ENCODE measurements at places on chromosomes 12 and 14.

- H3K36me3 ChIP-seq: no peaks in the 10 kb centered on the region
- H3K4me1 ChIP-seq: peaks cover 5% of the 10 kb centered on the region
- no peaks in the 10 kb centered on the region for H3K27me3 ChIP-seq
- no peak for DNase-seq
- H3K4me3 ChIP-seq: no peak overlapping the region
These were observed 92.8 kb downstream of the SCN8A start for GRCh38 chr12:51683763-51684357.

DNA sequence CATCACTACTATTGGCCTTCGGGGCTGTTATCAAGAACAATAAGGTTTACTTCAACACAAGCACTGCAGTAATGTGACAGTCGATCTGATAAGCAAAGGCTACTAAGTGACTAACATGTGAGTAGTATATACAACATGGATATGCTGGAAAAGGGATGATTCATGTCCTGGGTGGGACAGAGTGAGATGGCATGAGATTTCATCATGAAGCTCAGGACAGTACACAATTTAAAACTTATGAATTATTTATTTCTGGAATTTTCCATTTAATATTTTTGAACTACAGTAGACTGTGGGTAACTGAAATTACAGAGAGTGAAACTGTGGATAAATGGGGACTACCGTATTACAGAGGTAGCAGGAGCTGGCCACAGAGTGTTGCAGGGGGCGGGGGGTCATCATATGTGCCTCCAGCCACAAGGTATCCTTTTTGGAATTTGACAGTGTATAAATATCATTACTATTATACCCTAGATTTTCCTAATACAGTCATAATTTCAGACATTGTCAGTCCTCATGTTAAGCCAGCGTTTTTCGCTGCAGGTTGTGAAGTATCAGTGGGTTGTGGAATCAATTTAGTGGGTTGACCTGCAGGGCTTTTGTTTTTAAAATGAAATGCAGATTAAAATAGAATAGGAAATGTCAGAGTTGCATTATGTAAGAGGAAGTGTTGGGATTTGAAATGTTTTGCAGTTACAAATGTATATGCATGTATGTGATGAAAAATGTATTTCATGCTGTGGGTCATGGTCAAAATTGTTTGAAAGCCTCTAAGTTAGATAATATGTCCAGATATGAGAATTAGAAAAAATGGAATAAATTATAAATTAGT is 148.0 kb upstream of the NUDT4 start:
- H3K4me3 ChIP-seq: no peak overlapping the region
- no peak overlapping the region for H3K27ac ChIP-seq
- no peak for DNase-seq
- no peaks in the 10 kb centered on the region for H3K27me3 ChIP-seq
- H3K4me1 ChIP-seq: peaks cover under 1% of the 10 kb centered on the region
- H3K36me3 ChIP-seq: peaks cover under 1% of the 10 kb centered on the region

DNA sequence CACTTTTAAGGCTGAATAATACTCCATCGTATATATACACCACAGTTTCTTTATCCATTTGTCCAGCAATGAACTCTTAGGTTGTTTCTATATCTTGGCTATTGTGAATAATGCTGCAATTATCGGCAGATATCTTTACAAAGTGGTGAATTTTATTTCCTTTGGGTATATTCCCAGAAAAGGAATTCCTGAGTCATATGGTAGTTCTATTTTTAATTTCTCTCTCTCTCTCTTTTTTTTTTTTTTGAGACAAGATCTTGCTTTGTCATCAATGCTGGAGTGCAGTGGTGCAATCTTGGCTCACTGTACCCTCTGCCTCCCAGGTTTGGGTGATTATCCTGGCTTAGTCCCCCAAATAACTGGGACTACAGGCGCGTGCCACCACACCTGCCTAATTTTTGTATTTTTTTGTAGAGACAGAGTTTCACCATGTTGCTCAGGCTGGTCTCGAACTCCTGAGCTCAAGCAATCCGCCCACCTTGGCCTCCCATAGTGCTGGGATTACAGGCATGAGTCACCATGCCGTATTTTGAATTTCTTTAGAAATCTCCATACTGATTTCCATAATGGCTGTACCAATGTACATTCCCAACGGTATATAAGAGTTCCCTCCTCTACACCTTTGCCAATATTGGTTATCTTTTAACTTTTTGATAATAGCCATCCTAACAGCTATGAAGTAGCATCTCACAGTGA is 98.4 kb downstream of the EFCAB11 start:
- H3K27ac ChIP-seq: no peak overlapping the region
- H3K27me3 ChIP-seq: no peaks in the 10 kb centered on the region
- DNase-seq: no peak
- no peak overlapping the region for H3K4me3 ChIP-seq

- H3K27ac ChIP-seq: no peak overlapping the region
- no peak overlapping the region for H3K4me3 ChIP-seq
- H3K36me3 ChIP-seq: no peaks in the 10 kb centered on the region
- no peaks in the 10 kb centered on the region for H3K4me1 ChIP-seq
These were observed 33.1 kb downstream of the KCNH5 start for GRCh38 chr14:63012171-63012570.

DNA sequence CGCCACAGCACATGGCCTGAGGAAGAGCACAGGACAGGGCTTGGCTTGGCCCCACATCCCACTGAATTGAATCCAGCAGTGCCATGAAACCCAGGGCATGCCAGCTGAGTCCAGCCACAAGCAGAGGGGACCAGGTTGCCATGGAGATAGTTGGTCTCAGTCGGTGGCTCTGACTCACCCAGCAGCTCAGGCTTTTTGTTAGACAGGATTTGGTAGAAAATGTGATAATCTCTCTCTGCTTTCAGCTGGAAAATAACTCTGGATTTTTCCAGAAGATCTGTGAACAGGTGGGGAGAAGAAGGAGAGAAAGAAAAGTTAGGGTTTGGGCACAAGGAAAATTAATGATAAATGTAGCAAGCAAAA is 4.8 kb downstream of the MYH7 start:
- H3K4me3 ChIP-seq: no peak overlapping the region
- H3K4me1 ChIP-seq: peaks cover 7% of the 10 kb centered on the region
- no peaks in the 10 kb centered on the region for H3K36me3 ChIP-seq
- no peak for DNase-seq
- H3K27me3 ChIP-seq: peaks cover 38% of the 10 kb centered on the region

GRCh38 chr12:132170094-132170636 is 25.9 kb downstream of the NOC4L start:
- H3K4me3 ChIP-seq: no peak overlapping the region
- H3K4me1 ChIP-seq: peaks cover 10% of the 10 kb centered on the region
- peaks cover 19% of the 10 kb centered on the region for H3K27me3 ChIP-seq
- no peak overlapping the region for H3K27ac ChIP-seq

DNA sequence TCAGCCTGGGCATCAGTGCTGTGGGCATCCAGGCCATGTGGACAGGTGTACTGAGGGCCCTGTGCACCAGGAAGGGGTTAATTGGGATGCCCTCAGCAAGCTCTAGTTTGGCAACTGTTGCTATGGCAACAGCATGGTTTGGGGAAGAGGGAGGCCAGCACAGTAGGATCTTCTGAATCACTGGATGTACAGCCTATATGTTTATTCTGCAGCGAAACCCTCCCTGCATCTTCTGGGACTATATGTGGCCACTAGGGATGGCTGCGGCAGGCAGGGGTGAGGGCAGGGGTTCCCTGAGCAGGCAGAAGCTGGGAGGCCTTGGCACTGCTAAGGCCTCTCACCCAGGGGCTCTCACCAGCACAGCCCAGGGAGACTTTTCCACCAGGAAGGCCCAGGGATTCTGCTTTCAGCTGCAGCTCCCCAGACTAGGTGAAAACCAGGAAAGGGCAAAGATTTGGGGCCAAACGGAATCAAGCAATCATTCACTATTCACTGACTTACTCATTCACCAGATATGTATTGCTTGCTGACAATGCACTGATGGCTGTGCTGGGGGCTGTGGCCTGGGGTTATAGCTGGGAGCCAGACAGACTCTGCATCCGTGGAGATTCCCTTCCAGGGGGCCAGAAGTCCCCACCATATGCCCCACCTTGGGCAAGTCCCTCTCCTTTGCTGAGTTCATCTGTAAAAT is 42.8 kb downstream of the IRF2BPL start:
- H3K4me3 ChIP-seq: no peak overlapping the region
- no peak for DNase-seq
- H3K27me3 ChIP-seq: no peaks in the 10 kb centered on the region
- no peak overlapping the region for H3K27ac ChIP-seq
- H3K36me3 ChIP-seq: peaks cover 4% of the 10 kb centered on the region
- H3K4me1 ChIP-seq: peaks cover 35% of the 10 kb centered on the region

- DNase-seq: no peak
- H3K27me3 ChIP-seq: no peaks in the 10 kb centered on the region
- peaks cover 3% of the 10 kb centered on the region for H3K4me1 ChIP-seq
These were observed 189.0 kb downstream of the FOXA1 start for GRCh38 chr14:37406095-37406494.

DNA sequence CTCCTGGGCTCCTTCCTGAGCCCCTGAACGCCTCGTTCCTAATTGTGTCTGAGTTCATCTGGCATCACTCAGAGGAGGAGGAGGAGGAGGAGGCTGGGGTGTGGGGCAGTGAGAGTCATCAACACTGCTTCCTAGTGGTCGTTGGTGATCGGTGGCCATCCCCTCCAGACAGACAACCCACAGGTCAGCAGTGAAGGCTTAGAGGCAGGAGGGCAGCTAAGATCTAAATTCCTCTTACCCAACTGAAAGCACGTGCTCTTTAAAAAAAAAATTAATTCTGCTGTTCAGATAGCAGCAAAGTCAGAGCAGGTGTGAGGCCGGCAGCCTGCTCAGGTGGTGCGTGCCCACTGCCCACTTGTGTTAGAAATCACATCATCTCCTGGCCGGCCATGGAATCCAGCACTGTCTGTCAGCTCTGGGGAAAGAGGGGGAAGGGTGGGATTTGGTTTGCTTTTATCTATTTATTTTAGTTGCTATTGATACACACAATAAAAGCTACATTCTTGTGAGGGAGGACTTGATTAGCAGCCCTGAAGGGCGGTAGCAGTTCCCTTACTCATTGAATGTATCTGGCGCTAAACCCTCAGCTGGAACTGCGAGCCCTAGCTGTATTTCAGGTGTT is 46.6 kb downstream of the PPP2R5C start:
- H3K27me3 ChIP-seq: no peaks in the 10 kb centered on the region
- no peak for DNase-seq
- peaks cover 4% of the 10 kb centered on the region for H3K36me3 ChIP-seq
- H3K4me3 ChIP-seq: peak overlapping the region; percentile 75

DNA sequence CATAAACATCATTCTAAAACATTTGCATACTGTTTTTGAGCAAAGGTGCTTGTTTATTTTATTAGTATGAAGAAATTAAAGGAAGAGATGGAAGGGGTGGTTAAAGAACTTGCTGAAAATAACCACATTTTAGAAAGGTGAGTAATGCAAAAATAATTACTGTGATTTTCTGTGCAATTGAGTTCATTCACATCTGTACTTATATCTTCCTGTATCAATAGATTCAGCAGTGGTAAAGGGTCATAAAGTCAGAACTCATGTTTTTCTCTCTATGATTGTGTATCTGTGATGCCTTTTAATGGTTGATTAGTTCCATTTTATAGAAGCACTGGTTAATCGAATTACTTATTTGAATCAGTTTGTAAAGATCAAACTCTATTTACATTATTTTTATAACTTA is 46.0 kb downstream of the TBK1 start:
- no peaks in the 10 kb centered on the region for H3K4me1 ChIP-seq
- no peak for DNase-seq
- H3K4me3 ChIP-seq: no peak overlapping the region
- peaks cover 18% of the 10 kb centered on the region for H3K36me3 ChIP-seq

DNA sequence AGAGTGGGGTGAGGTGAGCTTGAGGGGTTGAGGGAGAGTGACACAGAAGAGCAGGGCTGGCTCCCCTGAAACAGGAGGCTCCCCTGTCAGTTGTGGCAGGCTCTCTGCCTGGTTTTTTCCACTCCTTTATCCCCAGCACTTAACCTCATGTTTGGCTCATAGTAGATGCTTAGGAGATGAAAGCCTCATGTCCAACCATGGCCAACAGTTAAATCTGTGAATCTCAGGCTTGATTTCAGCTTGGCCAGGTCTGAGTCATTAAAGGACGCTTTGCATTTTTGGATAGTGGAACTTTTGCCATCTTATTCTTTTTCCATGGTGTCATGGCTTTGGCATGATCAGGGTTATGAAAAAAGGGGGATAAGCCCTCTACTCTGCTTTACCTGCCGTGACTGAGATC is 117.2 kb downstream of the CACNA1C start:
- peaks cover 13% of the 10 kb centered on the region for H3K27me3 ChIP-seq
- H3K4me1 ChIP-seq: no peaks in the 10 kb centered on the region

GRCh38 chr12:51005030-51005429 is 21.2 kb downstream of the SLC11A2 start:
- H3K4me1 ChIP-seq: peaks cover 10% of the 10 kb centered on the region
- DNase-seq: no peak
- peaks cover 27% of the 10 kb centered on the region for H3K36me3 ChIP-seq
- peak overlapping the region; percentile 48 for H3K4me3 ChIP-seq
- H3K27me3 ChIP-seq: no peaks in the 10 kb centered on the region

DNA sequence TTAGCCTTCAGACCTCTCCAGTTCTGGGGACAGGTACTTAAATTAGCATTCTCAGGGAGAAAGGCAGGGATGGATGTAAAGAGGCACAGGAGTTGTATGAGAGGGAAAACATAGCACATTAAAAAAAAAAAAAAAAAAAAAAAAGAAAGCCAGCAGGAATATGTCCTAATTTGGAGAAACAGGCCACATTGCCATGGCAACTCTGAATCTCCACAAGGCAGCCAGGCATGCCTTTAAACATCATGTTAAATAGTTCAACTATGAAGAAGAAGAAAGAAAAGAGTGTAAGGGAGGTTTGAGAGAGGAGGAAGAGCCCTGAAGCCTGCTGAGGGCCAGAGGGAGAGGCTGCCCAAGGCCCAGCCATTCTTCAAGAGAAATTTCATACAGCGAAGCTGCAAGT is 145.8 kb downstream of the GRIN2B start:
- H3K27ac ChIP-seq: no peak overlapping the region
- H3K36me3 ChIP-seq: no peaks in the 10 kb centered on the region
- H3K4me3 ChIP-seq: no peak overlapping the region

DNA sequence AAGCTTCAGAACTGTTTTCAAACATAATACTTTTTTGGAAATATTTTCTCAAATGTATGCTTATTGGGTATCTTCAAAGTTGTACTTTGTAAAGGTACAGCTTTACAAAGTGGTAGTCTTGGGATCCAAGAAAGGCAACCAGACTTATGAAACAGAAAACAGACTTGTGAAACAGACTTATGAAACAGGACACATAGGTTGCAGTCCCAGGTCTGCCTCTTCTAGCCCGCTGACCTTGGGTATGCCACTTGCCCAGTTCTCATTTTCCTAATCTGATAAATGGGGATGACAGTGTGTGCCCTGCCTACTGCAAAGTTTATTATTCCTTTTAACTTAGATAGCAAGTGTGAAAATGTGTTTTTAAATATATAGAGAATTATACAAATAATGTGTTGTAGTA is 114.3 kb downstream of the KICS2 start:
- H3K4me1 ChIP-seq: peaks cover 9% of the 10 kb centered on the region
- no peak for DNase-seq
- peaks cover 23% of the 10 kb centered on the region for H3K36me3 ChIP-seq
- H3K4me3 ChIP-seq: no peak overlapping the region
